ENCODE measurements at places on chromosomes 7 and 10.

DNA sequence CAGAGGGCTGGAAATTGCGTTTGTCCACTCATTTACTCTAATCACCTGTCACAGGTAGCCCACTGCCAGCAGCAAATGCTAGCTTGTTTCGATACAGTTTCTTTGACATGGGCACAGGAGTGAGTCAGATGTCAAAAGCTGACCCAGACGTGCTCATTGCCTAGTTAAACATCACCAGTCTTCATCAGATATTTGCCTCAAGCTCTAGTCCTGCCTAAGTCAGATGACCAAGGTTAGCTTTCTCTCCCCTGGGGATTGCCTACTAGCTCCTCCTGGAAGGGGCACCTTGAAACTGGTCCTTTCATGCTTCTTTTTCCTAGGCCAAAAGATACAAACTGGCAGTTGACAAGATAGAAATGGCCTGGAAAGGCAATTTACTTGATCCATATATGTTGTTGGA lies 35.2 kb downstream of the GPAM start:
- DNase-seq, result no peak

DNA sequence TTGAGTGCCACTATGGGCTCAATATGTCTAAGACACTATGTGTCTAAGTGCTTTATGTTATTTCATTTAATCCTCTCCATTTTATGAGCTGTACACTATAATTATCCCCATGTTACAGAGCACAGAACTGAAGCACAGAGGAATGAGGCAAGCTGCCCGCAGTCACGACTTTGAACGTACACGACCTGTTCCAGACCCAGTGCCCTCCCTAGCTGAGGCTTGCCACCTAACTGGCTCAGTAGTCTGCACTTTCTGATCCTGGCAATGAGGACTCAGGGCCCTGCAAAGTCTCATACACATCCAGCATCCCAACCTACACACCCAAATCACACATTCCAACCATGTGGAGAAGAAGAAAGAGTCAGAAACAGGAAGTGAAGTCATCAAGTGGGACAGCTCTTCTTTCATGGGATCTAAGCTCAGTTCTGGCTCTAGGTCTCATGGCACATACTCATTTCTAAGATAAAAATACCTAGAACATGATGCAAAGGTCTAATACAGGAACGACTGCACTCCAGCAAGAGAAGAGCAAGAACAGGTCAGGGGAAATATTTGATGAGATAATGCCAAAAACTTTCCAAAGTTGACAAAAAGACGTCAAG lies 42.4 kb upstream of the DDC start:
- no peak for DNase-seq

DNA sequence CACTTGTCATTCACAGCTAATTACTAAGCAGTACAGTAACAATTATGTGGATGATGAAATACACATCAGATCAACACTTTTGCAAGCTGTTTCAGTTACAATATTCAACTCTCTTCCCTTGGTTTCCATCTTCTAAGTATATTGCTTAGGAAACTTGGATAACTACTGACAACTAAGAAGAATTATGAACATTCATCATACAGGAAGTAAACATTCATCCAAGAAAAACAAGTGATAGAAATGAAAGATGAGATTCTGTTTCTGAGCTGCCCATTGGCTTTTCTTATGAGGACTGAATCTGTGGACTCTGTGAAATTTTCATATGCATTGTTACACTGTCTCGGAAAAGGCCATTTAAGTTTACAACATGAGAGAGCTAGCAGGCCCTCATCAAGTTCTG lies 240.2 kb downstream of the PRKG1 start:
- DNase-seq, result no peak

DNA sequence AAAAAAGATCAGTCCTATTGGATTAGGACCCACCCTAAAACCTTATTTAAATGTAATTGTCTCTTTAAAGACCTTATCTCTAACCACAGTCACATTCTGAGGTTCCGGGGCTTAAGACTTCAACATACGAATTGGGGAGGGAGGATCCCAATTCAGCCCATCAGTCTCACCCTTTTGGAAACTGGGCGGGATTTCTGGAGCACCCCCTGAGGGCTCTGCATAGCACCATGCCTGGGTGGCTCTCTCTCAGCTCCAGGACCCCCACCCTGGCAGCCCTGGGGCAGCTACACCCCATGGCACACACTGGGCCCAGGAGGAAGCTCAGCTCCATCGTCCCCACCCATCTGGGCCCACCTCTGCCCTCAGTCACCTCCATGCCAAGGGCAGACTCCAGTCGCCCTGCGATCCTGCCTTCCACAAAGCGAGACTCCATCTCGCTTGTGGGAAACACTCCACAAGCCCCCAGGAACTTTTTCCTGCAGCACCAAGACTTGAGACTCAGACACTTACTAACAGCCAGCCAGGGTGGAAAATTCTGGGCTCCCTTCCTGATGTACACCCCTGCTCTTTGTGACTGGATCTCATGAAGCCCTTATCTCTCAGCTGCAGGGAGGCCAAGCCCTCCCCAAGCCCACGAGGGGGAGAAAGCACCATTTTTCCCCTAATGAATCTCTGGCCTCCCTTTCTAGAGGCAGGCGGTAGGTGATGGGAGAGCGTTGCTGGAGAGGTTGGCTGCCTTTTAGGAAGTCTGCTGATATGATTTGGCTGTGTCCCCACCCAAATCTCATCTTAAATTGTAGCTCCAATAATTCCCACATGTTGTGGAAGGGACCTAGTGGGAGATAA lies 90.8 kb upstream of the KDM7A start:
- no peak for DNase-seq

DNA sequence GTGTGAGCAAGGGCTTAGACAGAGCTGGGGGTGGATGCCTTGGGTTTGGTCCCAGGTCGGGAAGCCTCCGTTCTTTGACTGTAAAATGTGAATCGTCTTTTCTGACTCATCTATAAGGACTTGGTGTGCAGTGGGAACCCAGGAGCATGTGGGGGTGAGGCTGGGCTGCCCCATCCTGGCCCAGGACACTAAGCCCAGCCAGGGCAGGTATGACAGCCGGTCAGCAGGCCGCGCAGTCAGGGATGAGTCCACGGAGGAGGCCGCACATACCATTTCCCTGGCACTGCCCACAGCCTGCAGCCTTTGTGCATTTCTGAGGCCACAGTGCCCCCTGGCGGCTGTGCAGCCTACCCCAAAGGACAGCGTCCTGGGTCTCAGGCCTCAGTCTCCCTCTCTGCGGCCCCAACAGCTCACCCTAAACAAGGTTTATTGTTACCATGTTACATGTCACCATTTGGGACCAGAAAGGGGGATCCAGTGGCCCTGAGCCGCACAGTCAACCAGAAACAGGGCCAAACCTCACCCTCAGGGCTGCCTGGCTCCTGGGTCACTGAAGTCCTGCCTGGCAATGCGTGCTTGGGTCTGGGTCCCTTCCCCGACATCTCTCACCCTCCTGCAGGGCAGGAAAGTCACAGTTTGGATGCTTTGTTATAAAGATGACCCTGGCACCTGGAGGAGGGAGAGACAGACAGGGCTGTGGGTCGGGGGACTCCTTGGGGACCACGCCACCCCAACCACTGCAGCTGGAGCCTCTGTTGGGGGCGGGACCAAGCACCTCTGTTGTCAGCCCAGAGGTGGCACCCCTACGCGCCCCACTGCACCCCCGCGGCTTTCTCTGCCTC lies 14.4 kb upstream of the SH2B2 start:
- peak; percentile 84 for DNase-seq

Measured in suppressor macrophage treated with lipopolysaccharide for 1 hour (primary cell).